NAMALWA (cell line): ENCODE measurements at places on chromosomes 13 and 19.

DNA sequence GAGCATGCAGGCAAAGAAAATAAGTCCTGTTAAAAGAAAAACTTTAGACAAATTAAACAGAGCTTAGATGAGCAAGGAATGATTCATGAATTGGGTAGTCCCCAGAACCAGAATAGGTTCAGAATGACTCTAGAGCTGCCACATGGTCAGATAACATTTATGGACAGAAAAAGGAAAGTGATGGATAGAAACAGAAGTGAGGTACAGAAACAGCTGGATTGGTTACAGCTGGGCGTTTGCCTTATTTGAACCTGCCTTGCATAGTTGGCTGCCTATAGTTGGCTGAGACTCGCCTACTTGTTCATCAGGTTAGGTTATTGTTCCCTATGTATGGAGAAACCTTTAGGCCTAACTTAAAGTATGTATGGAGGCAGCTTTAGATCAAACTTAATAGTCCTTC, 35.4 kb downstream of the WDFY2 start:
- no peak for DNase-seq

- DNase-seq: peak; percentile 93
Observed at GRCh38 chr19:46753420-46754155, 7.3 kb upstream of the STRN4 start.

GRCh38 chr19:13022111-13022858, 27.0 kb downstream of the NFIX start:
- no peak for DNase-seq

DNA sequence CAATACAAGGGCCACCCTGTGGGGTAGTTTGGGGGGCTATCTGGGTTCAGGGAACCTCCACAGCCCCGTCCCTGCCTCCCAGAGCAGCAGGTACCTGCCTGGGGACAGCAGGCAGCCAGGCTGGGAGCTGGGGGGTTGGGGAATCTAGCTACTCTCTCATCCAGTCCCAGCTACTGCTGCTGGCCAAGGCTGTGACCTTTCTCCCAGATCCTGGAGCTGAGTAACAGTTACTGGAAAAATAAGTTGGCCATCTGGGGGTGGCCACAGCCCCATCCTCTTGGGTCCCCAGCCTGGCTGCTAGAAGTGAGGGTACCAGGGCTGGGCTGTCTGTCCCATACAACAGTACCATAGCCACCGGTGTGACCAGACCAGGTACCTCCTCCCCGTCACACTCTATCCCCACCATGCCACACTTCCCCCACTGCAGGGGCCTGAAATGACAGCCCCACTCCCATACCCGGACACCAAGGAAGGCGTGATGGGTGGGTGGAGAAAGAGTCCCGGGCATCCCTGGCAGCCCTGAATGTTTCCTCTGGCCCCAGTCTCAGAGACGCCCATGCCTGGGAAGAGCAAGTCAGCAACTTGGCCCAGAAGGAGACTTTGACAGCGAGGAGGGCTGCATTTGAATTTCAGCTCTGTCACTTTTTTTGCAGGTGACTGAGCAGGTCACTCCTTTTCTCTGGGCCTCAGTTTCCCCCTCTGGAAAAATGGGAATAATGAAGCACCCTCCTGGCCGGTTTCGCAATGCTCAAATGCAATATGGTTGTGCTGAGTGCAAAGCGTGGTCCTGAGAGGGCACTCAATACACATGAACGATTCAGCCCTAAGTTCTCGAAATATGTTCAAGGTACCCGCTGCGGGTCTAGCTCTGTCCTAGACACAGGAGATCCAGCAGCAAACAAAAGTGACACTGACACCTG, 30.7 kb upstream of the NFIC start:
- DNase-seq: no peak

- DNase-seq: peak; percentile 51
Observed at GRCh38 chr13:21638319-21639282, 32.3 kb upstream of the FGF9 start.

GRCh38 chr19:40584007-40584406, 7.3 kb downstream of the SHKBP1 start:
- peak; percentile 46 for DNase-seq

DNA sequence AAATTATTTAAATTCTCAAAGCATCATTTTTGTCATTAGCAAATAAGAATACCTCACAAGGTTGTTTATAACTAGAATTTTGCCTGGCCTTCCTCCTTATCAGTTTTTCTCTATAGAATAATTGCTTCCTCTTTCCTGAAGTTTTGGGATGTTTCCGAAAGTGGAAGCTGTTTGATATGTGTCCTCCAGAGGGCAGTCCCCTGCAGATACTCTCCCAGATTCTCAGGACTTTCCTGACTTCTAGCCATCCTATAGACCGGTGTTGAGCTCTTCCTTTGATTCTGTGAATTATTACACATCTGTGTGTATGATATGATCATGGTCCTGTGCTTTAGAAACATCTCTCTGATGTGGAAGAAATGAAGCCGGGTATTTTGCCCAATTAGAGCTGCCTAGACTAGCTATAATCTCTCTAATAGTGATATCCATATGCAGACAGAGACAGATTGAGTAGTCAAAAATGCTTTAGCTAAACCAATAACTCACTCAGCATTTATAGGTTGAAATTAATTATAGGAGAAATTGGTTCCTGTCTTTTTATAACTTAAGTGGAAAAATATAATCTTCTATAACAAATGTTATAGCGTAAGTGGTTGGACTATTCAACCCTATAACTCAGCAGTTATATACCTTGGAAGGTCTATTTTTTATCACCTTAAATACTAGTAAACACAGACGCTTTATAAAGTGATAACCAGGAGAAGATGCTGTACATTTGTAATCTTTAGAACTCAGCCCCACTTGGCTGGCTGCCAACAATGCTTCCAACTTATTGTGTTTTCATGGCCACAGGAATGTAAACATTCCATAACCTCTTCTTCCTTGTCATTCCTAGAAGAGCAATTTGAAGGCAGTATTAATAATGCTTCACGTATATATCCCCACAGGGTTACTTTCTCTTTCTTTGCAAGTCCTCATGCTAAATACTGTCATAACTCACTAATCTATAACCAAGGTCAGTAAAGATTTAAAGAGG, 201.0 kb upstream of the RXFP2 start:
- peak; percentile 17 for DNase-seq

GRCh38 chr13:36986462-36987240, 12.5 kb downstream of the ALG5 start:
- DNase-seq: no peak
